NCI-H1417 treated with DMSO at 0.1 percent for 48 hours (cell line): ENCODE measurements at places on chromosomes 5 and 9.

DNA sequence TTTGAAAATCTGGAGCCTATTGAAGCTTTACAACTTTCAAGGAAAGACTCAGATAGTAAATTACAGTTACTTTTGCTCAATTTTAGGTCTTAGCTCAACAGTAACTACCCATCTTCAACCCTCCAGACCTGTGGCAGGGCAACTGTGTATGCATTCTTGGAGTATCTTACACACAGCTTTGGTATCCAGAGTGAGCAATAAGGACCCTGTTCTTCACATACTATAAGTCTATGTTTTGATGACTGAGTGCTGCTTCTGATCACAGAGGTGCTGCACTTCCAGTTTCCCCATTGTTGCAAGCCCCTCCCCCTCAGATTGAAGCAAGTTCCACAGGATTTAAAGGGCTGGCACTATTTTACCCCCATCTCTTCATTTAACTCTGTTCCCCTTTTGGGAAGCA lies 737.4 kb upstream of the GRAMD2B start:
- DNase-seq, result no peak

DNA sequence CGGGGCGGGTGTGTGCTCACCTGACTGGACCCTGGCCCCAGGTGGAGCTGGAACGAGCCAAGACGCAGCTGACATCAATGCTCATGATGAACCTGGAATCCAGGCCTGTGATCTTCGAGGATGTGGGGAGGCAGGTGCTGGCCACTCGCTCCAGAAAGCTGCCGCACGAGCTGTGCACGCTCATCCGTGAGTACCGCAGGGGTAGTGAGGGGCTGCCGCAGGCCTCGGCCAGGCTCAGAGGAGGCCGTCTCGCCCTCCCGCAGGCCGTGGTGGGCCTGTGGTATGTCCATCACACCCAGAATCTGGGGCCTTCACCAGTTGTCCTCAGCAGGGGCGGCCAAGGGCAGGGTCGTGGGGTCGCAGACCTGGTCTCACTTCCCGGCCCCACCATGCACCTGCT lies 11.3 kb downstream of the PMPCA start:
- no peak for DNase-seq

- peak; percentile 87 for DNase-seq
Observed at GRCh38 chr9:87336914-87337333, 160.7 kb upstream of the DAPK1 start.

- peak; percentile 15 for DNase-seq
Observed at GRCh38 chr5:68074048-68074632, 141.4 kb upstream of the PIK3R1 start.

DNA sequence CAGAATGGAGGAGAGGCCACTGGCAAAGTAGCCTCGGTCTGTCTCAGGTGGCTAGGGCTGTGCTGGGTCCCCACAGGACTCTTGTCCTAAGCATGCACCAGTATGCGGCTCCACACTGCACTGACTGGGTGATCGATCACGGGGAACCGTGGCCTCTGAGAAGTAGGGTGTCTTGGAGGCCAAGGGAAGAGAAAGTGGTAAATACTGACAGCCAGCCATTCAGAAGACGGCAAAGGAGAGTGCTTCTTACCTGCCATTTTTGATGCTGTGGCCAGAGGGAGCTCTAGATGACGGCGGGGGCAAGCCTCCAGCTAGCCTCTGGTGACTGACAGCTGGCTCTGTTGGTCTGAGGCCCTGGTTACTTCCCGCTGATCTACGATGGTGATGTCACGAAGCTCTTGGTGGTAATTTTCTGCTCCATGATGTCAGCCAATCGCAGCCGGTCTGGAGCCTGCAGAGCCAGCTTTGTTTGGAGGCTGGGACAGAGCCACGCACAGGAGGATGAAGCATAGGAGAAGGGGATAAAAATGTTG lies 40.4 kb upstream of the GADD45G start:
- no peak for DNase-seq

DNA sequence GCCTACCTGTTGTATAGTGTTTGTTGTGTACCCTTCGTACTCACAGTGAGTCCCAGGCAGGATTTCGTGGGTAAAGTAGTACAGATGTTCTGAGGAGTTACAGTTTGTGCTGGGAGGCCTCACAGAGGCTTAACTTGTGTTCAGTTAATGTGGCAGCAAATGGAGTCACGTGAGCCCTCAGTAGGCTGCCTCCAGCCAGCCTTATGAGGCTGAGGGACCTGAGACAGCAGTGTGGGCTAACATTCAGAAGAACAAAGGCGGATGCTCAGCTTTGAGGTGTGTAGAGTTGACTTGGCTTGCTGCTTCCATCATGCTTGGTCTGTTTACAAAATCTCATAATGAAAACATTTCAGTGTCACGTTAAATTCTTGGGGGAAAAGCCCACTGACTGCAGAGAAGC lies 118.1 kb downstream of the TRIO start:
- DNase-seq, result no peak

DNA sequence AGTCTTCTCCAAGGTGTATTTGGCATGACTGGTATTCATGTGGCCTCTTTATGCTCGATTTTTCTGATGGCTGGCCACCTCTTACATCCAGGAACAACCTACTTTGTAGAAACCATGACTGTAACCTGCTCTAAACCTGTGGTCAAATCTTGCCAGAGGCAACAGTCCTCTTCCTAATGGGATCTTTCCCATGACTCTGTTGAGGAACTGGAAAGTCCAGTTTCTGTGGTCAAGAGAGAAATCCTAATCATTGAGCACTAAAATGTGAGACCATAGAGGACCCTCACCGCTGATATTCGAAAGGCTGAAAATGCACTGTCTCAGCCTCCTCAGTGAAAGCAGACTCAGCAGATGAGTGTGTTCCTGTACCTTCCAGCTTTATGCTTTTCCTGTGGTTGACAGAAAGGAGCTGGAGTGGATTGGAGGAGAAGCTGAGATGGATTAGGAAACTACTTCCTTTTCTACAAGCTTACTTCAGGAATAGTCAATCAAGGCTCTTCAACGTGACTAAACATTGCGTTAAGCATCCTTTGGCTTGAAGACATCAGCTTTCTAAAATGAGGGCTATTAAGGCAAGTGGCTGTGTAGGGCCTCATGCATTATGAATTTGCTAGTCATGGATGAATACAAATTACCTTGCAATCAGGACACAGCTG lies 69.7 kb upstream of the DAPK1 start:
- no peak for DNase-seq
